ENCODE measurements at places on chromosomes 4 and X.

GRCh38 chr4:109211671-109212070 lies 90.8 kb downstream of the COL25A1 start:
- no peak for DNase-seq

GRCh38 chrX:115214151-115214550 lies 19.7 kb downstream of the LRCH2 start:
- DNase-seq = no peak

GRCh38 chr4:16289897-16290554 lies 63.8 kb upstream of the TAPT1 start:
- DNase-seq = no peak

GRCh38 chr4:20318001-20318908 lies 66.5 kb downstream of the SLIT2 start:
- DNase-seq = no peak

GRCh38 chr4:89574176-89574575 lies 262.8 kb downstream of the SNCA start:
- no peak for DNase-seq

GRCh38 chr4:102713096-102713495 lies 47.7 kb downstream of the MANBA start:
- no peak for DNase-seq

DNA sequence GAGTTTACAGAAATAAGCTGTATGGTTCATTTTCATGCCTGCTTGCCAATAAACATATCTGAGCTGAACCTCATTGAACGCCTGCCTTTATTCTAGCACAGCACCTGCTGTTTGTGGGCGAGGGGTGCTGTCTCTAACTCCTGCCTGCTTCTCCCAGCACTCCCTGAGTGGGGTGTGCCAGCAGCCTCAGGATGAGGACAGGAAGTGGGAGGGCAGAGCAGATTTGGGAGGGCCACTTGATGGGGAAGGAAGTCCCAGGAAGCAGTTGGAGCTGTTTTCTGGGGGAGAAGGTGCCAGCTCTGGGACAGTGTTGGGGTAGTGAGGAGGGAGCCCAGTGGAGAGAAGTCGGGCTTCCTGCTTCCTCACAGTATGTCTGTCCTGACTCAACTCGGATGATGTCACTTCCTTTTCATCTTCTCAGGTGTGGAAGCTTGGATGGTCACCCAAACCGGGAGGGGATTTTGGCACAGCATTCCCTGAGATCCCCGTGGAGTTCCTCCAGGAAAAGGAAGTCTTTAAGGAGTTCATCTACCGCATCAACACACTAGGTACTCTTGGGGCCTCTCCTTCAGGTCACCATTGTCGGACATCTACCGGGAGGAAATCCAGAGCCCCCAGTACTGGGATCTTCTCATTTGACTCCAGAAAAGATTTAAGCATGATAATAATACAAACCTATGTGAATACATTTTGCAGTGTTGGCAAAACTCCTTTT lies 29.0 kb upstream of the MSANTD1 start:
- DNase-seq = peak; percentile 21

DNA sequence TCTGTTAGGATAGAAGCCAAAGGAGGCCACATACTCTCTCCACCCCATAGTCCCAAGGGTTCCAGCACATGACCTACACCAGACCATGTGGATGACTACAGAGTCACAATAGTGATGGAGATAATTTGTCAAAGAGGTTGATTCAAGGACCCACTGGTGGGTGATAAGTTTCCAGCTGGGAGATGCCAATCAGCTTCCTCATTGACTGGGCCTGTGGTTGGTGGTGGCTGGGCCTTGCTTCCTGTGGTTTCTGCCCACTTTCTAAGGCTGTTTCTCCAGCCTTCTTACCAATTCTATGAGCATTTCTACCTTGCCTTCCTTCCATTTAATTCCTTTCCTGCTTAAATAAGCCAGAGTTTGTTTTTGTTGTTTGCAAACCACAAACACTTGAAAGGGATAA lies 95.5 kb upstream of the CPEB2 start:
- DNase-seq = no peak

- DNase-seq = no peak
Measured at GRCh38 chr4:145230726-145231125, 50.3 kb upstream of the OTUD4 start.

DNA sequence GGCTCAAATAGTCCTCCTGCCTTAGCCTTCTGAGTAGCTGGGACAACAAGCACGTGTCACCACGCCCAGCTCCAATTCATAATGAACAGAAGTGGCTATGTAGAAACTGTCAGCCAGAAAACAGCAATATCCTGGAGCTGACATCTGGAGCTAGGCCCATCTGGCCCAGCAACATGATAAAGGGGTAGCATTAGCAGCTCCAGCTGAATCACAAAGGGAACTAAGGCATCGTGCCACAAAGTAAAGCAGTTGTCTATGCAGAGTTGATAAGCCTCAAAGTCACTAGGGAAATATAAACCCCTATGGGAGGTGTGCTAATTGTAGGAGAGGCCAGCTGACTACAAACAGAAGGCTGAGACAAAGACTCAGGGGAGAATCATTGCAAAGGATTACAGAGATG lies 270.5 kb upstream of the GPC4 start:
- no peak for DNase-seq

GRCh38 chr4:78297116-78297800 lies 240.1 kb downstream of the FRAS1 start:
- DNase-seq = no peak

DNA sequence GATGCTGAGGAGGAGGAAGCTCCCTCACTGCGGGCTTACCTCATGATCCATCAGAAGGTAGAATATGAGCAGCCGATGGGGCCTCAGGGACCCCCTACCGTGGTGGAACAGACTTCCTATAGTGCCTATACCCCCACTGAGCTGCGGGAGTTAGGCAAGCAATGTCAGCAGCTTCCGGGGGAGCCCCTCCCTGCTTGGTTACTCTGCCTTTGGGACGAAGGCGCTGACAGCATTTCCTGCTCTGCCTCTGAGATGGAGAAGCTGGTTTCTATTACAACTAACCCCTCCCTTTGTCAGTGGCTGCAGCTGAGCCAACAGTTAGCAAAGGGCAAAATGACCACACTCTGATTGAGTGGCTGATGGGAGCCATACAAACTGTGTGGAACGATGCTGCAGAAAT lies 430.7 kb downstream of the IDS start:
- peak; percentile 25 for DNase-seq

DNA sequence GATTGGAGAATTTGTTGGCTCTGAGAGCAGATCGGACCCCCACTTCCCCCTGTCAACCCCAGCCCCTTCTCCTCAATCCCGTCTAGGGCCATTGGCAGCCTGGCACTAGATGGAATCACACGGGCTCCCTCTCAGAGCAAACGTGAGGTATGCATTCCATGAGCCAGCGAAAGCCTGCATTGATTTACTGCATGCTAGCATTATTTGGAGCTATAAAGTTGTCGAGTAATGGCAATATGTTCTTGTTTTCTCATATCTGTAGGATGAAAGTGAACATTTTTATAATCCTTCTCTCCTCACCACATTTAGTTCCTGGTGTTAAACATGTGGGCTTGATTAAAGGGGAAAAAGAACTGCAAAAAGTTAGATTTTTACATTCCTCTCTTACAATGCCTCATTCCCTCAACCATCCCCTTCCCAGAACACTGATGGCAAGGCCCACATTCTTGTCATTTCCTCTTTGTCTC lies 159.2 kb downstream of the SPRY1 start:
- no peak for DNase-seq

- no peak for DNase-seq
Measured at GRCh38 chr4:121790976-121791375, 10.1 kb upstream of the EXOSC9 start.

DNA sequence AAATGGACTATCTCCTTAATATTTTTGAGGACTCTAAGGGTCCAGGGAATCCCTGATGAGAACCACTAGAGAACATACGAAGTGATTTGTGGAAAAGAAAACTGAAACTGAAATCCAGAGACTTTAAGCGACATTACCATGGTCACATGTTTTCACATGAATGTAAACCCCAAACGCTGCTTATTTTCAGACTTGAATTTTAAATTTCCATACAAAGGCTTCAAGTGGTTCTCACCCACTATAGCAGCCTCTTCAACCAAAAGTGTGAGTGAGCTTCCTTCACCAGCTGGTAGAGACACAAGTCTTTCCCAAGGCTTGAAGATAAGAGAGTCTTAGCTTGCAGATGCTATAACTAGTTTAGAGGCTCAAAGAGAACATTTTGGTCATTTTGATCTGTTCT lies 232.7 kb downstream of the MGST2 start:
- DNase-seq = no peak

DNA sequence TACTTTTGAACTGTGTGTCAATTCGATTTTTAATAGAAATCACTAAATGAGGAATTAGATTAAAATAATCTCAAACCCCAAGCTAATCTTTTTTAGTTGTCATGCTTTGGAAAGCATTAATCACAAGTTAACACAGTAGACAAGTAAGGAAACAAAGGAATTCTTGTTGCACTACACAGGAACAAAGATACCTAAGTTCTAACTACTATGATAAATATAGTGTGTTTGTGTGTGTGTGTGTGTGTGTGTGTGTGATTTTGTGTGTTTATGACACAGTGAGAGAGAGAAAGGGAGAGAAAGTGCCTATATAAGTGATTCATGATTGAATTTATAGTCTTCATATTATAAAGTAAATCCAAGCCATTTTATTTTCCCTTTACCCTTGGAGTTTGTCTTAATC lies 931.4 kb downstream of the PCDH7 start:
- DNase-seq = no peak

- no peak for DNase-seq
Measured at GRCh38 chrX:2967998-2968909, 38.1 kb upstream of the ARSH start.

- no peak for DNase-seq
Measured at GRCh38 chr4:141346144-141346543, 125.4 kb downstream of the ZNF330 start.

DNA sequence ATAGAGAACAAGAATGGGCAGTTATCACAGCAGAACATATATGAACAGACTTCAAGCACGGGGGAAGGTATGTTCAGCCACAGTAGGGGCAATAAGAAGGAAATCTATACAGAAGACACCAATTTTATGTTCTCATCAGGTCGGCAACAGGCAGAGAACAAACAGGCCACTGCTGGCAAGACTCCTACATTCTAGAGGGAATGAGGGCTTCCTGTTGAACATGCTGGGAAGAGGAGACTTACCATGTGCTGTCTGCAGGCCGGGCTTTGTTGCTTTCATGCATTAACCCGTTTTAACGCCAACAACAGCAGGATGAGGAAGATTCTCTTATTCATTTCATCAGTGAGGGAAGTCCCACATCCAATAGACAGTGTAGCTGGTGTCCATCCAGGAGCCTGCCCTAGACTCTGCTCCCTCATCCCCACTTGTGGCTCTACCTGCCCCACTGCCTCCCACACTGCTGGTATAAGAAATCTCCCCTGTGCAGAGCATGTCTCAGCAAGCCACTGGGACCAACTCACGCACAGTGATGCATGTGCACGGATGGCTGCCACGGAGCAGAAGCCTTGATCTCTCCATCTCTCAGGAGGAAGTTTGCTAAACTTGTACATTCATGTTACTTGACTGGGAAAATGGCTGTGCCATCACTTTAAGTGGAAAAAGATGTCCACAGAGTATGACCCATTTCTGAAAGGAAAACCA lies 84.5 kb downstream of the ACOX3 start:
- peak; percentile 11 for DNase-seq

DNA sequence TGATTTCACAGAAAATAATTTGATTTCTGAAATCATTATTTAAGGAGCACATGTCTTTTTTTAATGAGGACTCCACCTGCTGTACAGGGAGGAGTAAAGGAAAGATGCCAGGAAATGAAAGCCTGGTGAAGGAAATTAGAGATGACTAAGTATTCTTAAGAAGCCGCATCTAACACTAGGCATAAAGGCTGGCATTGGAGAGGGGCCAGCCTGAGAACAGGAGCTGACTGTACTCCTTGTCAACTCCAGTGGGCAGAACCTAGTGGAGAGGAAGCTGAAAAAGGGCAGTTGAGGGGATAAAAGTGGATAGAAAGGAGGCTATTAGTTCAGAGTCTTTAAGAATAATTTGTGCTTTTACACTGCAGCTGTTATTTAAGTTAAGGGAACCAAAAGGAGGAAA lies 393.0 kb downstream of the PPP1R2C start:
- no peak for DNase-seq

DNA sequence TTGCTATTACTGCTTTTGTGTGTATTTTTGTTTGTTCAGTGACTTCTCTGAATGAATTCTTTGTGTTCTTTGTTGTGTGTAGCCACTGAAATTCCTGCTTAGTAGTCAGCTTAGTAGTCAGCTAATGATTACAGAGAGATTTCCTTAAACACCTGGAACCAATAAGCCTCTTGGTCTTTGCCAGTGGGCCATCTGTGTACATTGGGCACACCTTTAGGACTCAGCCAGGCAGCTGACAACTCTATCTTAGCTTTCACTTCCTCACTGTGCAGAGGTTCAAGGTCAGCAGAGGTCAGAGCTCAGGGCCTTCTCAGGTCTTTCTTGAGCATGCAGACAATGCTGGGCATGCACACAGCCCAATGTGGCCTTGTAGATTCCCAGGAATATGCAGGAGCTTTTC lies 59.3 kb downstream of the RWDD4 start:
- DNase-seq = no peak

- DNase-seq = no peak
Measured at GRCh38 chr4:101823864-101824263, 33.3 kb downstream of the BANK1 start.

DNA sequence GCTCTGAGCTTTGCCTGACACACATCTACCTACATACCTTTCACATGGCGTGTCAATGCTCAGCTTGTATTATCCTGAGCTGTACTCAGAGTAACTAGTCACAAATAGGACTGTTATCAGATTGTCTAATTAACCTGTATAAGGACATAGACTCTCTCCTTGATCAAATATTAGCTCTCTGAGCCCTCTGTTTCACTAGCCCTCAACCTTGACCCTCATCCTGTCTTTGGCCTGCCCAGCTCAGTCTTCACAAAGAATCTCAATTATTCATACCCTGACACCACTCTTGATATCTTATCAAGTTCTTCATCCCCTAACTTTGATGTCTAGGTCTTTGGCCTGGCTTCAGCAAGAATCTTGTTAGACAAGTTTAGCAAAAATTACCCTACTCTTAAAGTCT lies 320.7 kb upstream of the PCDH7 start:
- no peak for DNase-seq

- no peak for DNase-seq
Measured at GRCh38 chrX:30881797-30882196, 7.3 kb downstream of the TAB3 start.

GRCh38 chrX:40117715-40118285 lies 20.0 kb upstream of the BCOR start:
- DNase-seq = no peak

DNA sequence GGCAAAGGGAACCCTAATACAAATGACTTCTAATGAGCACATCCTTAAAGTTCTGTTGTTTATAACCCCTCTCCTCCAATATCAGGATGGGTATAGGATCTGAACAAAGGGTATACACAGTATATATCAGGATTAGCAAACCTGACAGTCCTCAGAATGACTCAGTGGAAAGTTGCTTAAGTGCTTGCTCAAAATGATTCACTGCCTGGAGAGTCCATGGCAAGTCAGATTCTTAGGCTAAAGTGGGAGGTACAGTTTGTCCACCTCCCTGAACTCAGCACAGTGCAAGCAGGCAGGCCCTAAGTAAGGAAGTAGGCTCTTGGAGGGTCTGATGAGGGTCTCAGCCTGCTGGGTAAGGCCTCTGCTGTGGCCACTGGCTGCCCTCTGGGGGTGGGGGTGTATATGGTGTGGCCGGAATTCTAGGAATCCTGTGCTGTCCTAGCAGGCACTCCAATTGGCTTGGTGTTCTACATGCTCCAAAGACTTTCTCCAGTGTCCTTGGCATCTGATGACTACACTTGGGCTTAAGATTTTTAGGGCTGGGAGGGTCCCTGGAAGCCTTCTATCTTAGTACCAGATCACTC lies 54.3 kb downstream of the CHRDL1 start:
- no peak for DNase-seq

GRCh38 chr4:81197864-81198524 lies 17.0 kb downstream of the PRKG2 start:
- no peak for DNase-seq

GRCh38 chr4:140219567-140219966 lies 65.6 kb upstream of the MAML3 start:
- DNase-seq = no peak

Measured in tibial artery (tissue), 4 donors.